ENCODE measurements at places on chromosomes 2 and 18. TPM values are rescaled to one million over a fixed set of nuclear protein-coding genes. Genes with fewer than 3 reads are reported as not detected.

The PID1 gene
- total RNA-seq: 25.0 TPM

The MBD1 gene
- 57.1 TPM for total RNA-seq

The KANSL1L gene
- 87.2 TPM for total RNA-seq

The UPP2 gene
- 0.27 TPM for total RNA-seq

The POLR1A gene
- total RNA-seq: 16.6 TPM

The LHCGR gene
- 1.5 TPM for total RNA-seq

Data from cerebellum (tissue), 4 donors.